Activated CD8-positive, alpha-beta T cell treated with anti-CD3 and anti-CD28 coated beads for 36 hours (primary cell): ENCODE measurements at places on chromosomes 7 and 10. TPM values are rescaled to one million over a fixed set of nuclear protein-coding genes. Genes with fewer than 3 reads are reported as not detected.

GRCh38 chr10:94138391-94138790, 144.7 kb downstream of the PLCE1 start:
- no peaks in the 10 kb centered on the region for H3K4me1 ChIP-seq
- peaks cover 3% of the 10 kb centered on the region for H3K27me3 ChIP-seq
- no peak overlapping the region for H3K4me3 ChIP-seq
- no peaks in the 10 kb centered on the region for H3K36me3 ChIP-seq
- no peak for DNase-seq

DNA sequence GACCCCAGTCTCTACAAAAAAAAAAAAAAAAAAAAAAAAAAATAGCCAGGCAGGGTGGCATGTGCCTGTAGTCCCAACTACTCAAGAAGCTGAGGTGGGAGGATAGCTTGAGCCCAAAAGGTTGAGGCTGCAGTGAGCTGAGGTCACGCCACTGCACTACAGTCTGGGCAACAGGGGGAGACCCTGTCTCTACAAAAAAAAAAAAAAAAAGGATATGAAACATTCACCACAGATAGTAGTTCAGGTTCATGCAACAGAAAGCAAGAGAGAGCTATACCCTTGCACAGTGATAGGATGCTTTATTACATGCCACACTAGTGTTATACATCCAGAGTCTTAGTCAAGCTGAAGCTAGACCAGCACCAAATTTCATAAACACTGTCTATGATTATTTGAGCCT, 148.4 kb upstream of the KAT6B start:
- no peak for DNase-seq
- no peak overlapping the region for H3K4me3 ChIP-seq
- no peak overlapping the region for H3K27ac ChIP-seq
- H3K27me3 ChIP-seq: no peaks in the 10 kb centered on the region
- peaks cover 24% of the 10 kb centered on the region for H3K4me1 ChIP-seq
- peaks cover 32% of the 10 kb centered on the region for H3K36me3 ChIP-seq

- no peak overlapping the region for H3K27ac ChIP-seq
- H3K27me3 ChIP-seq: no peaks in the 10 kb centered on the region
- no peaks in the 10 kb centered on the region for H3K4me1 ChIP-seq
- H3K4me3 ChIP-seq: no peak overlapping the region
Measured at GRCh38 chr10:131694781-131695495, 205.9 kb upstream of the PPP2R2D start.

DNA sequence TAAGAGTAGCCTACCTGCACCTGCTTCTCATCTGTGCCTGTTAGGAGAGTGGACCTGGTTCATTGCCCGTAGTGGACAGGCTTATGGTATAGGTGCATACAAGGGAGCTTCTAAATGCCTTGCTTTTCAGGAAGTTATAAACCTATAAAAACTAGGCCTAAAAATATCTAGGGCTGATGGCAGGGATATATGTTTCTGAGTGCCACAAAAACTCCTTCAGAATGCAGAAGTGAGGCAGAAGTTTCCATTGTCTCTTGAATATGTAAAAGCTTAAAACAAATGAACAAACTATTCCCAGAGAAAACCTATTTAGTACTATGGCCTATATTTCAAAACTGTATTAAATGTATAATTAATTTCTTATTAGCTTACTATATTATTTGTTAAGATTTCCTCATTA, 91.8 kb downstream of the RNLS start:
- H3K27me3 ChIP-seq: no peaks in the 10 kb centered on the region
- no peak for DNase-seq
- H3K36me3 ChIP-seq: no peaks in the 10 kb centered on the region

DNA sequence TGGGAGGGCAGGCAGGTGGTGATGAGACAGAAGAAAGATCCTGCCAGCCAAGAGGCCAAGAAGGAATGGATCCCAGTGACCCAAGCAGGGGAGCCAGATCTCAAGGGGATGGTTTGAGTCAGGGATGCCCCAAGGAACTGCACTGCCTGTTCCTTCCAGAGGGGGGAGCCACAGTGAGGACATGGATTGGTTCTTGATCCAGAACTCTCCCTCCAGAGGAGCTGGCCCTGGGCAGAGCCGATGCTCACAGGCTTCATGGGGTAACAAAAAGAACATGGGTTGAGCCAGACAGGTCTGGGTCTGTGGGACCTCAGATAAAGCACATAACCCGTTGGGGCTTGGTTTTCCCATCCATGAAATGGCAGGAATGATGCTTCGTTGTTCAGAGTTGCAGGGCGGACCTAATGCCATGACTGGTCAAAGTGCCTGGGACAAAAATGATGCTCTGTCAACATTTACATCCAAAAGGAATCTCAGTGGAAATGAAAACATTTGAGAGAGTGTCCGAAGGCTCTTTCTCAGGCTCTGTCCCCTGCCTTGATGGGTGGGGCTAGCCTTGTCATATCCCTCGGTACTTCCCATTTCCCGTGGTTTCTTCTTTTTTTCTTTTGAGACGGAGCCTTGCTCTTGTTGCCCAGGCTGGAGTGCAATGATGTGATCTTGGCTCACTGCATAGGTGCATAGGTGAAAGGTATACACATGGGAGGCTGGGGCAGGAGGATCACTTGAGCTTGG, 4.7 kb upstream of the DENND2A start:
- no peak overlapping the region for H3K4me3 ChIP-seq
- H3K36me3 ChIP-seq: no peaks in the 10 kb centered on the region
- peaks cover 21% of the 10 kb centered on the region for H3K27me3 ChIP-seq
- peak; percentile 39 for DNase-seq

- DNase-seq: no peak
- H3K36me3 ChIP-seq: no peaks in the 10 kb centered on the region
- peaks cover 7% of the 10 kb centered on the region for H3K27me3 ChIP-seq
- no peak overlapping the region for H3K27ac ChIP-seq
- no peaks in the 10 kb centered on the region for H3K4me1 ChIP-seq
- no peak overlapping the region for H3K4me3 ChIP-seq
Measured at GRCh38 chr10:48516911-48517310, 88.0 kb downstream of the ARHGAP22 start.

GRCh38 chr10:75880031-75880775, 448.8 kb downstream of the LRMDA start:
- H3K27ac ChIP-seq: no peak overlapping the region
- no peak for DNase-seq
- peaks cover 2% of the 10 kb centered on the region for H3K27me3 ChIP-seq
- H3K4me3 ChIP-seq: no peak overlapping the region

Gene CC2D2B
- not detected for total RNA-seq

Gene PLXNA4
- 0.18 TPM for total RNA-seq

Gene IQUB
- total RNA-seq: 0.09 TPM

Gene MSMB
- not detected for total RNA-seq

Gene HOXA1
- total RNA-seq: 0.25 TPM
